ENCODE measurements at places on chromosomes 16 and 17.

DNA sequence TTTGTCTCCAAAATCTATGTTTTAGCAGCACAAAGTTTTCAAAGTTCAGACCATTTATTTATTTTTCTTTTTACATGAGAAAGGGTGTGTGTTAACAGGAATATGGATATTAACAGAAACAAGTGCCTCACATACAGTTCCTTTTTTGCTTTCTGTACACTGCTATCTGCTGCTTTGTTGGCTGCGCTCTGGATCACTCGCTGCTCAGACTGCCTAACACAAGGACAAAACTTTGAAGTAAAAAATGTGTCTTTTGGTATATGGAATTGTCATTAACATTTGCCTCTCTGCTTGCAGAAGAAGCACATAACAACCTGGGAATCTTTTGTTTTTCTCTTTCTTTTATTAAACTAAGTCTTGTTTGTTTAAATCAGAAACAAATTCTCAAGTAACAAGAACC is 262.8 kb downstream of the ZFHX3 start:
- DNase-seq: no peak

DNA sequence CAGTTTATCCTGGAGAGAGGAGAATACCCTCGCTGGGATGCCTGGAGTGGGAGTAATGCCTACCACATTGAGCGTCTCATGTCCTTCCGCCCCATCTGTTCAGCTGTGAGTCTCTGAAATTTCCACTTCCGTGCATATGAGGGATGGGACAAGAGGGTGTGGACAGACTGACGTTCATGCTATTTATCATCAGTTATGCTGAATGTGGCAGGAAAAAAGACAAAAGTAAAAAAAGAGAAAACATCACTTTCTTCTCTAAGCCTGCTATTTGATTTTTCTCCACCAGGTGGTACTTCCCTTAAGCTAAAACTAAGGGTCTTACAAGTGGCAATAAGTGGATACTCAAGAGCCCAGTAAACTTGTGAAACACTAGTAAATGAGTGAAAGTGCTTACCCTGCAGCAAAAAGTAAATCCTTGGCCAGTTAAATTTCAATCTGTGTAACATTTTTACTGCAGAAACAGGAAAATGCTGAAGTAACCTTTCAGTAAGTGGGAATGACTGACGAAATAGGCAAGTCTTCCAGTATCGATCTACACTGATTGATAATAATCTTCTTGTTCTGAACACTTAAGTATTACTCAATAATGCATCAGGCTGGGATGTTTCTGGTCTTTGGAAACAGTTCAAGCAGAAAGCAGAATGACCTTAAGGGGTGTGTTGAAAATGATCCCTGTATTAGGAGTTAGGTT is 5.6 kb downstream of the CRYBA1 start:
- DNase-seq: no peak

DNA sequence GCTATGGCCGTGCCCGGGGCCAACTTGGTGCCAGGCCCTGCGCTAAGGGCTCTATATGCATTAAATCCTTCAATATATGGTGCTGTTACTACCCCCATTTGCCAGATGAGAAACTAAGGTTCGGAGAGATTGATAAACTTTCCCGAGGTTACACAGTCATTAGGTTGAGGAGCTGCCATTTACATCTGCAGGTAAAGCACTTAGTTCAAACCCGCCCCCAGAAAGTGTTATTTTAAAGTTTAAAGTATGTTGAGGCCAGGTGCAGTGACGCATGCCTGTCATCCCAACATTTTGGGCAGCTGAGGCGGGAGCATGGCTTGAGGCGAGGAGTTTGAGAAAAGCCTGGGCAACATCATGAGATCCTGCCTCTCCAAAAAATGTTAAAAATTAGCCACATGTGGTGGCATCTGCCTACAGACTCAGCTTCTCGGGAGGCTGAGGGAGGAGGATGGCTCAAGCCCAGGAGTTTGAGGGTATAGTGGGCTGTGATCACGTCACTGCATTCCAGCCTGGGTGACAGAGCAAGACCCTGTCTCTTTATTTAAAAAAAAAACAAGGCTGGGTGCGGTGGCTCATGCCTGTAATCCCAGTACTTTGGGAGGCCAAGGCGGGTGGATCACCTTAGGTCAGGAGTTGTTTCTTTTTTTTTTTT is 264.7 kb downstream of the PARN start:
- DNase-seq: no peak

GRCh38 chr17:72699545-72699944 is 392.9 kb downstream of the SLC39A11 start:
- no peak for DNase-seq

- DNase-seq: no peak
These were observed 19.9 kb upstream of the ZNF750 start for GRCh38 chr17:82859431-82860403.

DNA sequence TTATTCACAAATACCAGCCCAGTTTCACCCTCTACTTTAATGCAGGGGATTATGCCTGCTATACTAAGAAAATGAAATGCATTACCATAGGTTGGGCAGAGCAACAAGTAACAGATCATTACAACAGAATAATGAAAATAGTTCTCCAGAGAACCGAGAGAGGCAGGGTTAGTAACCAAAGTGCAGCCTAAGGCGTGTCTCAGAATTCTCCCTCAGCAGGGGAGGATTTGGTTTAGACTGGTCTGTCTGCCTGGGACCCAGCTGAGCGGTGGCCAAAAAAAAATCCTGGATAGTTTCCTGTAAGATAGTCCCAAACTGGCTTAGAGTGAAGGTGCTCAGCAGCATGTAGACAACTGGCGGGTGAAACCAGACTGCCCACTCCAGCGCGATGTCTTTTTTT is 30.8 kb upstream of the ADCY7 start:
- no peak for DNase-seq

- DNase-seq: no peak
These were observed 221.2 kb downstream of the SOX9 start for GRCh38 chr17:72342061-72342460.

- DNase-seq: no peak
These were observed 13.0 kb upstream of the SPNS3 start for GRCh38 chr17:4420692-4421131.

GRCh38 chr17:50972577-50972976 is 106.4 kb upstream of the TOB1 start:
- no peak for DNase-seq

DNA sequence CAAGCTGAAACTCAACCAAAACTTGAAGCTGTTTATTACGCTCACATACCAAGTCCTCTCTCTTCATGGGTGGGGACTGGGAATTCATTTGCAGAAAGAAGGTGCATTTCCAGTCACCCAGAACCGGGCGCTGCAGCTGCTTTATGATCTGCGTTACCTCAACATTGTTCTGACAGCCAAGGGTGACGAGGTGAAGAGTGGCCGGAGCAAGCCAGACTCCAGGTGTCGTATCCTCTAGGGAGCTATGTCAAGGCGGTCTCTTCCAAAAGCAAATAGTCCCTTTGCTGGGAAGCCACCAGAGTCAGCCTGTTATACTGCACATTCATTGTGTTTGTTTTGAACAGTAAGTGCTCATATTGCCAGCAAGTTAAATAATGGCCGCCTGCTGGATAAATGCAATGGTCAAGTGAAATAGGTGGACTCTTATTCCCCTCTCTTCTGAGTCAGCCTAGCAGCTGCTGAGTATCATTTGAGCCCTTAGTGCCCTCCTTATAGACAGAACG is 12.7 kb downstream of the COG1 start:
- peak; percentile 48 for DNase-seq

DNA sequence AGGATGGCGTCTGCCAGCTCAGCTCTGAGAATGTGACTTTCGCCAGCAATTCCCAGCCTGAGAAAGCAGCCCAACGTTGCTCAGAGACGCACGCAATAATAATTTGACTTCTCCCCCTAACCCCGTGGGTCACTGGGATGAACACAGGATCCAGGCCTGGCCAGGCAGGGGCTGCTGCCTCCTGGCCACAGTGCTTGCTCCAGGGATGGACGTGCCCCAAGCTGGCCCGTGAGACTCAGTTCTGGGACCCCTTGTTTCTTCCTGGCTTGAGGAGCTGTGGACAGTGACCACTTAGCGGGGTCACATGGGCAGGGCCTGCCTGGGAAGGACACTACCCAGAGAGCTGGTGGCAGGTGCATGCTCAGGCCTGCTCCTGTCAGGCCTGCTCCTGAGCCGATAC is 13.5 kb upstream of the DPEP1 start:
- no peak for DNase-seq

DNA sequence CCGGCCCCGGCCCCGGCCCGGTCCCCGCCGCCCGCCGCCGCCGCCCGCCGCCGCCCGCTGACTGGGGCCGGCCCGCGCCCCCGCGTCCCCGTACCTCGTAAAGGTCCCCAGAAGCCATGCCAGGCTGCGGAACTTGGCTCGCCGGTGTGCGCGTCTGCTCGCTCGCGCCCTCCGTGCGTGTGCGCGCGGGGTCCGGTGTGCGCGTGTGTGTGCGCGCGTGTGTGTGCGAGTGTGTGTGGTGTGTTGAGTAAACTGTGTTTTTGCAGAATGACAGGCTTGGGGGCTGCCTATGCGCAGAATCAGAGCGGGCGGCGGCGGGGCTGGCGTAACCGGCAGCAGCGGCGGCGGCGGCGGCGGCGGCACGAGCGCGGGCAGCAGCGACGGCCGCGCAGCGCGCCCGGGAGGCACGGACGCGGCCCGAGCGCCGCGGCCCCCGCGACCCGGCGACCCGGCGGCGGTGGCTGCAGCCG is 307 bp downstream of the CDYL2 start:
- DNase-seq: no peak

GRCh38 chr17:39705786-39706348 is 6.0 kb downstream of the ERBB2 start:
- DNase-seq: no peak

DNA sequence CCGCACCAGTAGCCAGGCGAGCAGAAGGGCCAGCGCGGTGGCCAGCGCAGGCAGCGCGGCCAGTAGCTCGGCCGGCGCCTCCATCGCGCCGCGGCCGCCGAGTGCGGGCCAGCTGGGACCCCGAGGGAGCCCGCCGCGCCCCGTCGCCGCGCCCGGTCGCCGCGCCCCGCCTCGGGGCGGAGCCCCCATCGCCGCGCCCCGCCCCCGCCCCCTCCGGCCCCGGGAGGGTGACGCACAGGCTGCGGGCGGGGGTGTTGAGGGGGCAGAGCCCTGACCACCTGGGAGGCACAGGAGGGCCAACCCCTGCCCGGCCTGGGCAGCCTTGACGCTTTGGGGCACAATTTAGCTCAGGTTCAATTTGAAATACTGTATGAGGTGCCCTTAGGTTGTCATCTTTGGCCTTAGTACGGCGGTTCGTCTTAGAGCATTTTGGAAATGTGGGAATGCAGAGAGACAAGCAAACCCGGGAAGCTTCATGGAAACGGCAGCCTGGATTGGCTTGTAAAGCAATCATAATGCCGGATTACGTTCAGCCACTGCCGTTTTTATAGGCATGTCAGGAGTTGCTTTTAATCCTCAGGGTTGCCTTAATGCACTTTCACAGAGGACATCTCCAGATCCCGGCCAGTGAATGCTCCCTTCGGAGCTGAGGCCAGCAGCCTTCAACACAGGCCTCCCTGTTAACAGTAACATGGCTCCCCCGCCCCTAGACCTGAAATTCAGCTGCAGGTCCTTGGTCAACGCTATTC is at the start of gene MXRA7:
TSS of gene MXRA7 (minus strand) at position 103 of the 749 bp plus-strand sequence. CDS start at position 84, 19 bp downstream.
- DNase-seq: no peak

GRCh38 chr16:87076950-87077749 is 240.0 kb downstream of the C16orf95 start:
- no peak for DNase-seq

GRCh38 chr17:49519781-49520180 is 24.7 kb downstream of the NGFR start:
- no peak for DNase-seq

All from NCI-H2081 treated with DMSO at 0.1 percent for 48 hours (cell line).